ENCODE measurements at places on chromosomes 3 and 15. TPM values are rescaled to one million over a fixed set of nuclear protein-coding genes. Genes with fewer than 3 reads are reported as not detected.

Gene SERINC4
- total RNA-seq: 0.36 TPM

Gene DAZL
- not detected for total RNA-seq

DNA sequence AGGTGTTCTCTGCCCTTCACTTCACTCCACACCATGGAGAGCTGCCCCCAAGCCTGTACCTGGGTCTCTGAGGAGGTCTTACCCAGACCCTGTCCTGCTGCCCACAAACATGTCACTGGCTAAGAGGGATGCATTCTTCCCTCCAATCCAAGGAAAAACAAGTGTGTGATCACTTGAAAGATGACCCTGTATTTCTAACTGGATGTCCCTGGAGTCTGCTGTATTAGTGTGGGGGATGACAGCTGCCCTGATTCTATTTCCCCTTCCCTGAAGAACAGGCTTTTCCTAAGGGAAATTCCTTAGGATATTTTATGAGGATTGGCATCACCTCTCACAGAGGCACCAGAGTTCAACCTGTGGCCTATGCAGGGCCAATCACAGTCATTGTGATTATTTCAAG is 55.0 kb upstream of the GATA2 start:
- no peak for ATAC-seq

- no peak for ATAC-seq
Measured at GRCh38 chr3:119571688-119572087, 7.6 kb upstream of the ADPRH start.

DNA sequence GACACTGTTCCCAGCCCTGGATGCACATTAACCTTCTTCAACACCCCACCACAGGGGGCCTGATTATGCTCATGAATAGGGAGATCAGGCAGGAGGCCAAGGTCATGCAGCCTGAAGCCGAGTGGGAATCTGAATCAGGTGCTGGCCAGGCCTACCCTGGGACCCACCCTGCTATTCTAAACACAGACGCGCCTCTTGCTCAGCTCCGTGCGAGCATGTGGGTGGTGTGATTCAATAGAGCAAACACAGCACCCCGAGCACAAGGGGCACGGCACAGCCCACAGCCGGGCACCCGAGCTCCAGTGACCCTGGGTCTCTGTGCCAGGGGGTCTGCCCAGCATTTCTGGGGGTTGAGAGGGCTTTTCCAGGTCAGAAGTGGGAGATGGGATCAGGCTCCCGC is 24.6 kb upstream of the GRIP2 start:
- no peak for ATAC-seq
